ENCODE measurements at places on chromosomes 5 and 9.
A peak's percentile ranks its signal among the peaks of the same experiment; 100 is the strongest.

DNA sequence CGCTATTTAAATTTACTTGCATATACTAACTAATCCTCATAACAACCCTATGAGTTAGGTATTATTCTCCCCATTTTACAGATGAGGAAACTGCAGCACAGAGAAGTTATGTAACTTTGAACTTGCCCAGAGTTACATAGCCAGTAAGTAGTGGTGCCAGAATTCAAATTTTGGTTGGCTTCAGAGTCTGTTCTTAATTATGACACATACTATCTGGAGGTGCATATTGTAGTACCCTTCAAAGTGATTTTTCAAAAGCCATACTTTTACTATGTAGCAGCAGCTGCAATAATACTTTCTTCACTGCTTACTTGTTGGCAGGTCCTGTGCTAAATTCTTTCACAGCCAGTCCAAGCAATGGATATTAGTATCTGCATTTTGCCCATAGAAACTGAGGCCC lies 16.4 kb downstream of the MAN2A1 start:
- no peak for DNase-seq

- DNase-seq, result no peak
Measured at GRCh38 chr5:149839761-149840160, 104.8 kb downstream of the PDE6A start.

DNA sequence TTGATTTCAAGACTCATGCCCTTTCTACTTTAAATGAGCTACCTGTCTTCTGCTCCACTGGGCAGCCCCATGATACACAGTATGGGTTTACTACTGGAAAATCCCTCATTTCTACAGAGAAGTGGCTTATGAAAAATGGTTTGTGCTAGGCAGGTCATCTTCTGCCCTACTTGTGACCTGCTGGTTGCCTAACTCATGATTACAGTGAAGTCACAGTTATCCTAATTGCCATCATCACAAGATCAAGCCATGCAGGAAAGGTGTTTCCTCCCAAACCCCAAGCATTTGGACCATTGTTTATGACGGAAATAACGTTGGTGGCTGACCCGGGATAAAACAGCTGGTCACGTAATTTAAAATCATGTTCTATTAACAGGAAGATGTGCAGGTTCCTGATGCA lies 330.6 kb downstream of the ACTL7B start:
- no peak for DNase-seq

DNA sequence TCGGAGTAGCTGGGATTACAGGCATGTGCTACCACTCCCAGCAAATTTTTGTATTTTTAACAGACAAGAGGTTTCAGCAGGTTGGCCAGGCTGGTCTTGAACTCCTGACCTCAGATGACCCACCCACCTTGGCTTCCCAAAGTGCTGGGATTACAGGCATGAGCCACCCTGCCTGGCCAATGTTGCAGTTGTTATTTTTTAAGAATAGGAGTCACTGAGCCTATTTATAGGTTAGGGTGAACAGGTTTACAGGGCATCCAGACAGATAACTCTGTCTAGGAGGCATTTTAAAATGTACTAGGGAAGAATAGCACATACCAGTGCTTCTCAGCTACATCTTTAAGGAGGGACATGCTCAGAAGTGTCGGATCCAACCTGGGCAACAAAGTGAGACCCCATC lies 60.1 kb upstream of the BNC2 start:
- DNase-seq, result no peak

DNA sequence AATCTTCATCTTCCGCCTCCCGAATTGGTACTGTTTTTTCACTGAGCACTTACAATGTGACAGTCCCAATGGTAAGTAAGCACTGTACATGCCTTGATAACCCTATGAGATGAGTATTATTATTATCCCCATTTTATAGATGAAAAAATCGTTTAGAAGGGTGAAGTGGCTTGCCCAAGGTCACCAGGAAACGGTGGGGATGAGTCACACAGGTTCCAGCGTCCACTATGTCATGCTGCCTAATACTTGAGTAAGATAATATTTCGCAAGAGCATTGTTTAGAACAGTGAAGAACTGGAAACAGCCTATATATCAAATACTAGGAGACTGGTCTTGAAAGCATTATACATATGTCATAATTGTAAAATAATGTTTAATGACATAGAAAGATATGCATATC lies 12.9 kb downstream of the HAND1 start:
- no peak for DNase-seq

GRCh38 chr5:135342551-135342875 lies 56.5 kb downstream of the MACROH2A1 start:
- no peak for DNase-seq

DNA sequence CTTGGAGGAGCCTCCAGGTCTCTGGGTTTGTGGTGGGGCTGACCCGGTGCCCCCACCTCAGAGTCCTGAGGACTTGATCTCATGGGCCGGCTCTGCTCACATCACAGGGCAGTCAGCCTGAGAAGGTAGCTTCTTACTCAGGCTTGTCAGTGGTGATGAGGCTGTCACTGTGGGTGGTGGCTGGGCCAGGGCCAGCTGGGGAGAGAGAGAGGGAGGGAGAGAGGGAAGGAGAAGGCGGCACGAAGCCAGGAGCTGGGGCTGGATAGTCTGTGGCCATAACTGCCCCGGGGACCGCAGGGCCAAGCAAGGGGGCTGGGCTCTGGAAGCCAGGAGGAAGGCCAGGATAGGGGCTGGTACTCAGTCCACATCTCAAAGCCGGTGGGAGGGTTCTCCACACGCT lies 6.5 kb downstream of the NTNG2 start:
- no peak for DNase-seq

DNA sequence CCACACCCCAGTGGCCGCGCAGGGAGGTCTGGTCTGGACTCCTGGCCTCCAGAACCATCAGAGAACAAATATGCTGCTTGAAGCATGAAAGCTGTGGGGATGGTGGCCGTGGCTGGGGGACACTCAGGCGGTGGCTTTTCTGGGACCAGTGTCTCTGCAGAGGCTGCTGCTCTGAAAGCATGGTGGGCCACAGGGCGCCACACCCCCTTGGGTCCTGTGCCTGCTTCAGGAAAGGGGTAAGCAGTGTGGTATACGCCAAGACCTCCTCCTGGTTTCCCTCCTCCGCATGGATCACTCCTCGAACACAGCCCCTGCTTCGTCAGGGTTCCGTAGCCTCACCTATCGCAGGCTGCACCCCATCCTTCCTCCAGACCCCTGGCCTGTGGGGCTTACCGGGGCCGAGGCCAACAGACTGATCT lies 19.7 kb upstream of the TERT start:
- no peak for DNase-seq

GRCh38 chr9:107466826-107467225 lies 22.7 kb downstream of the KLF4 start:
- no peak for DNase-seq

GRCh38 chr9:74293479-74293878 lies 203.7 kb upstream of the RORB start:
- DNase-seq, result no peak

DNA sequence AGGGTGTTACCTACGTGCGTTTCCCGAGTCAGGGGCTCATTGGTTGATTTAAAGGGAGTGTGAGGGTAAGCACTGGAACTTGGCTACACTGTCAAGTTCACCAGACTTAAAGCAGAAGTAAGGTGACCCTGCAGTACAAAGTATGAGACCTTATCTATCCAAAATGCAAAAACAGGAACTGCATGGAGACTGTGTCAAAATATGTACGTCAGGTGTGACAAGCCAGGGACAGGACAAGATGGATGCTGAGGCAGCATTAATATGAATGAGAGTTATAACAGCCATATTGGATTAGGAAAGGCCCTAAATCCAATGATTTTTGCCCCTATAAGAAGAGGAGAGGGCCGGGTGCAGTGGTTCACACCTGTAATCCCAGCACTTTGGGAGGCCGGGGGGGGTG lies 15.4 kb upstream of the SUSD3 start:
- no peak for DNase-seq

DNA sequence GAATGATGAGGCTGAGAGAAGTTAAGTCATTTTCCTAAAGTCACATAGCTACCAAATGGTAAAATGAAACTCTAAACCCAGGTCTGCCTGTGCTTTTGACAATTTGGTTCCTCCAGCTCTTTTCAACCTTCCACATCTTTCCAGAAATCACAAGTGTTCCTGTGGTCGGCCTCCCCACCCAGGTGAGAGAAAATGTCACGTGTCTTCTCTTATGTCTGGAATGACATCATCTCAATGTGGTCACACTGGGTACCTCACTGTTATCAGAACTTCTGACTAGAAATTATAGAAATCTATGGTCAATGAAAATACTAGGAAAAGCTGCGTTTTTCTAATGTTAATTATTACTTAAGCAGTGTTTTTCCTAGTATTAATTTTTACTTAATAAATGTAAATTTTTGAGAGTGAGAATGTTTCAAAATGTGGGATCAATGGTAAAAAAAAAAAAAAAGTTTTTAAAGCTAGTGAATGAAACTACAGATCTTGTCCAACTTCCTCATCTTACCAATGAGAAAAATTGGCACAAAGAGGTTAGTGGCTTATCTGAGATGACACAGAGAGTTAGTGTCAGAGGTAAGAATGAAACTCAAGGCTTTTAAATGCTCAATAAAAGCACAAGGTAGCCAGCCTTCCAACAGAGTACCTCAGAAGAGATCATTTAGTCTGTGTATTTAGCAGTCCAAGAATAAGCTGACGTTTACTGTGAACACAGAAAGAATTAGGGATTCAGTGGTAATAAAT lies 228.7 kb upstream of the NR4A3 start:
- DNase-seq, result no peak

DNA sequence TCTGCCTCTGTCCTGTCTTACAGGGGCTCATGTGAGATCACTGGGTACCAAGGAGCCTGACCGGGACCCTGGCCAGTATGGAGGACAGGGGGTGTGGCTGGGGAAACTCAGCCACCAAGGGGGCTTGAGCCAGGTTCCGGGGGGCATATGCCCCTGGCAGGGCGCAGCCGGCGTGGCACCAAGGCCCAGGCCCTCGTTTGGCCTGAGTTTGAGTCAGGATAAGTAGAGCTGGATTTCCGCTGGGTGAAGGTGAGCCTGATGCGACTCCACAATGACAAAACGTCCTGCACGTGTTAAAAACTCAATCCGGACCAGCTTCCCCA lies 616 bp upstream of the TSPAN17 start:
- no peak for DNase-seq

GRCh38 chr5:125202871-125203438 lies 456.5 kb upstream of the ZNF608 start:
- no peak for DNase-seq

DNA sequence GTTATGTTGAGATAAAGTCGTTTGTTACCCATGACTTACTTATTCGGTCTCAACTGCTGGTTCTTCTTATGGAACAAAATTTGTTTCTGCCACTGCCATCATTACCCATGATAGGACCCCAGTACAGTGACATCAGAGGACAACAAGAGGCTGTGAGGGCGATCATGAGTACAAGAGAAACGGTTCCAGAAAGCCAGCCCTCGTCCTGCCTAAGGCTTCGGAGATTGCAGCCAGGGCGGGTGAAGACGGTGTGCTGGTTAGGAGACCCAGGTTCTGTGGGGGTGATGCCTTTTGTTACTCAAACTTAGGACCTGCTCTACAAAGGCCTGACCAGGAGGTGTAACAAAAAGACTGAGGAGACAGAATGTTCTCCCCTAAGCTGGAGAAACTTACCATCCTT lies 10.9 kb downstream of the FYB1 start:
- peak; percentile 26 for DNase-seq

DNA sequence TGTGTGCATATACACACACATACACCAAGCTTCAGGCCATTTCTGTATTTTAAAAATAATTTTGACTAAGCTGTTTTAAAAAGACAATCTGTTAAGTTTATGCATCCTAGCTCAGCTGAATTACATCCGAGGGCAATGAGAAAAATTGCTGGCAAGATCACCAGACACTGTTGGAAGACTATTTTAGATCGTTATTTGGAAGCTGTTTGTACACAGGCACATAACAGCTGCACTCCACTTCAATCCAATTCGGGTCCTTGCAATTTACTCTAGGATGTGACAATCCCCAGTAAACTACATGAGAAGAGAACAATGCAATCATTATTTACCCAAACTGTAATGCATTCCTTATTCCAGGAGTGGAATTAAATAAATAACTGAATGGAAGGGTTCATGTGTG lies 79.3 kb upstream of the RASA1 start:
- no peak for DNase-seq

DNA sequence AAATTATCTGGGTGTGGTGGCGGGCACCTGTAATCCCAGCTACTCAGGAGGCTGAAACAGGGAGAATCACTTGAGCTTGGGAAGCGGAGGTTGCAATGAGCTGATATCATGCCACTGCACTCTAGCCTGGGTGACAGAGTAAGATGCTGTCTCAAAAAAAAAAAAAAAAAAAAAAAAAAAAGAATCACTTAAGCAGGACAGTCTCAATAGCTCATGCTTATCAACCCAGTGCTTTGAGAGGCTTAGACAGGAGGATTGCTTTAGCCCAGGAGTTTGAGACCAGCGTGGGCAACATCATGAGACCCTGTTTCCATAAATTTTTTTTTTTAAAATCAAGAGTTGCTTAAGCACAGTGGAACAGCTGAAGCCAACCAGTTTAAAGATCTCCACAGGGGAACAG lies 42.6 kb downstream of the LEAP2 start:
- no peak for DNase-seq

DNA sequence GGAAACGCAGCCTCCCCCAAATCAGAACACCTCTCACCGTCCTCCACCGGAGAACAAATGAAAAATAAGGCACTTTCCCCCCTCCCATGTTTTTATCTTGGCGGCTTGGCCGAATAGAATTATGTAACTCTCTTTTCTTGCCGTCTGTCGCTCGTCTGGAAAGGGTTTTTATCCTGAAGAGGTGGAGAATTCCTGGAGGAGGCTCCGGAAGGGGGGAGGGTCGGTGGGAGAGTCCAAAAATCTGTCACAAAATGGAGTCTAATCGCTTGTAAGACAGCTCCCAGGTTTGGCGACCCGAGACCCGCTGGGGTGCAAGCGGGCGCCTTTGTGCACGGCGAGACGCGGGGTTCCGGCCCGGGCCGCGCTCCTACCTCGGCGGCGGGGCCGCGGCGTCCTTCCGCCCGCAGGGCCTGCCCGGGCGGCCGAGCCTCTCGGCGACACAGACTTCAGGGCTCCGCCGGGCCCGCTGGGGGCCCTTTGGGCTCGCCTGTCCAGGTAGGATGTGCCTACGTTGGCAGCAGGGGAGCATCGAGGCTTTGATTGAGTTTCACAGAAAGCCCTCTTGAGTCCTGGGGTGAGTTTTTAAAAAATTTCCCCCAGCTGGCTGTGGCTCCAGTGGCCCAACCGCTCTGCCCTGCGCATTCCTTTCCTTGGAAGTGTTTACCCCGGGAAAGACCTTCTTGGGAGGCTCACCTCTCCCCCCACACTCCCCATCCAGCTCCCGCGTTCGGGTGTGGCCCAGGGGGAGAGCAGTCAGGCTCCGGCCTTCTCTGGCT lies 5.0 kb downstream of the LMX1B start:
- DNase-seq, result no peak

All from stimulated activated naive CD4-positive, alpha-beta T cell treated with Interleukin-2 at 50 U/mL for 16 hours (primary cell).